ENCODE measurements at places on chromosomes 7 and 10.

DNA sequence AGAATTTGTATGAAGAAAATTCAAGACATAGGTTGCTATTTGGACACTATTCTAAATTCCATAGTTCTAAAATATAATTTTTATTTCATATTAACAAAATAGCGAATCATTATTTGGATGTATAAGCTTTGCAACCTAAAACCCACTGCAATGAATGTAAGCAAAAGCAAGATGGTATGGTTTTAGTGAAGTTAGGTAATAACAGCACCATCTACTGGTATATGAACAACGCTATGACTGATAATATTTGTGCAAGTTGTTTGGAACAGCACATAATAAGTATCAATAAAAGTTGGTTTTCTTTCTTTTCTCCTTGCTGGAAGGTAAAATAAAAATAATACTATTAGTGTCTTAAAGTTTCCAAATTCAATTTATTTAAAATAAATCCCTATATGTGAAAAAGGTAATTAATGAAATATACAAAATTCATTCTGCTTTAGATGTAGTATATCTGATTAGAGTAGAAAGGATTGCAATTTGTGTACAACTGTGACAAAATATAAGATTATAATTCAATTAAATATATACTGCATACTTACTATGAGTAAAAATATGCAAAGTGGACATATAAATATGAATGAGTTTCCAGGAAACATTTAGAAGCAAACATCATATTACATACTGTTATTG is 79.0 kb upstream of the LSM8 start:
- peak; percentile 31 for DNase-seq

GRCh38 chr7:158576050-158576762 is 11.4 kb downstream of the PTPRN2 start:
- no peak for DNase-seq

- no peak for DNase-seq
These were observed 8.5 kb downstream of the RASSF4 start for GRCh38 chr10:44968091-44968490.

GRCh38 chr7:155963771-155964195 is 151.5 kb upstream of the SHH start:
- no peak for DNase-seq

- DNase-seq, result no peak
These were observed 4.9 kb upstream of the BMPR1A start for GRCh38 chr10:86751477-86751876.

DNA sequence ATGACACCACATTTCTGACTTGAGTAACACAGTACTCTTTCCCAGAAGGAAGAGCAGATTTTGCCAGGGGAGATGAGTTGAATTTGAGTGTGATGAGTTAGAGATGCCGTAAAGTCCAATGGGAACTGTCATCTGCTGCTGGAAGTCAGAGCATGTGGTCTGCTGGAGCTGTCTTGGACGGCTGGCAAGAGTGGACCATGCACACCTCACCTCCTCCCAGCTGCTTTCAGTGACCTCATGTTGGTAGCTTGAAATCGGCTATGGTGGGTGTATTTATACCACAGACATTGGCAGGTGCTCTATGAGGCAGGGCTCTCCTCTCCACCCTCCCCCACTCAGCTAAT is 82.3 kb downstream of the COL13A1 start:
- DNase-seq, result no peak

DNA sequence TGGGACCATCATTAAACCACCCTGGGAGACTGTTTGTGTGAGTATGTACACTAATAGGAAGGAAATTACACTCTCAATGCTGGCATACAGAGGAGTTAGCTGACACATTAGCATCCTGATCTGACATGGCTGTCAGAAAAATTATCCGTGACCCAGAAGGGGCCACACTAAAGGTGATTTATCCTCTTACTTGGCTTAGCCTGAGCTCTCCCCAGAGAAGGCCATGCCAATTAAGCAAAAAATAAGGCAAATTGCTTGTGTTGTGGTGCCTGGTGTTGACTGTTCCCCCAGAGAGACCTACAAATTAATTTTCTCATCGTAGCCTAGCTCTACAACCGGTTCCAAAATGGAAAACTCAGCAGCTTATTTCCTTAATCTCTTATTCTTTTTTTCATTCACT is 992.3 kb downstream of the KCNMA1 start:
- DNase-seq, result no peak

DNA sequence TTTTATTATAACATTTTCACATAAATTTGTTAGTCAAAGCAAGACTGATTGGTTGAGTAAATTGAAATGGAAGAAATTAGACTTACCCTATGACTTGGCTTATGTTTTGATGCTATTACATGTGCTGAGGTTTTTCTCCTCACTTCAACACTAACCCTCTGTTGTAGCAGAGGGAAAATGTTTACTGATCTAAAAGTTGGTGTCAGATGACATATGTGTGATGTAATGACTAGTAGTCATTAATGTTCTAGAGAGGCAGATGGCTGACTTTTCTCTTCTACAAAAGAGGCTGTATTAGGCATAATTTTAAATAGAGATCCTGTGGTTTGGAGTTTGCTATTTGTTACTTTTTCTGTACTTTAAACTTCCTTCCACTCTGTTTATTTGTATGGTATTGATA is 266.0 kb downstream of the BBS9 start:
- DNase-seq, result no peak

DNA sequence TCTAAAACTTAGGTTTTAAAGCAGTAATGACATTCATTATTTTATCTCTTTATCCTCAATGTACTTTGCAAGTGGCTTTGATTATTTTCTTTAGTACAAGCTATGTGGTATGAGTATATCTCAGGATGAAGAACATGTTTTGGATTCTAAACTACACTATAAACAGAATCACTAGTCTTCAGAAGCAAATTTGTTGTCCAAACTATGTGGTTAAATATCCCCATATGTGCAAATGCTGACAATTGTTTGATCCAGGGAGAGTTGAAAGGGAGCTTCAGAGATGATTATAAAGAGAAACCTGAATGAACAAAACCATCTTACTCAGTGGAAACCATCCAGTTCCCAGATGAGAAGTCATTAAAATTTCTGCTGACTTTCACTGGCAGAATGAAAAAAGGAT is 179.3 kb downstream of the MDFIC start:
- DNase-seq, result no peak

DNA sequence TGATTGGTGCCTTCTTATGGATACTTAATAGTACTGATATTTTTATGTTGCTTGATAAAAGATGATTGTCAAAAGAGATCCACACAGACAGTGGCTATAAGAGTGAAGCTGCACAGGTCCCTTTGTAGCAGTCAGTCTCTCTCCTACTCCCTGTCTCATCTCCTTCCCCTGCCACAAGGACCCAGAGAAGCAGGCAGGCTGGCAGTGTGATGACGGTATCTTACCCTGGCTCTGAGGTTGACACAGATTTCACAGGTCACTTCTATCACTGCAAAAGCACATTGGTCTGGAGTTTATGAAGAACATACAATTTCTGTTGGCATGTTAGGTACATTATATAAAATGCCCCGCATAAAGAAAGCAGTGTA is 64.4 kb upstream of the AHR start:
- DNase-seq, result no peak

- DNase-seq, result no peak
These were observed 320.7 kb downstream of the SUGCT start for GRCh38 chr7:40455485-40455884.

DNA sequence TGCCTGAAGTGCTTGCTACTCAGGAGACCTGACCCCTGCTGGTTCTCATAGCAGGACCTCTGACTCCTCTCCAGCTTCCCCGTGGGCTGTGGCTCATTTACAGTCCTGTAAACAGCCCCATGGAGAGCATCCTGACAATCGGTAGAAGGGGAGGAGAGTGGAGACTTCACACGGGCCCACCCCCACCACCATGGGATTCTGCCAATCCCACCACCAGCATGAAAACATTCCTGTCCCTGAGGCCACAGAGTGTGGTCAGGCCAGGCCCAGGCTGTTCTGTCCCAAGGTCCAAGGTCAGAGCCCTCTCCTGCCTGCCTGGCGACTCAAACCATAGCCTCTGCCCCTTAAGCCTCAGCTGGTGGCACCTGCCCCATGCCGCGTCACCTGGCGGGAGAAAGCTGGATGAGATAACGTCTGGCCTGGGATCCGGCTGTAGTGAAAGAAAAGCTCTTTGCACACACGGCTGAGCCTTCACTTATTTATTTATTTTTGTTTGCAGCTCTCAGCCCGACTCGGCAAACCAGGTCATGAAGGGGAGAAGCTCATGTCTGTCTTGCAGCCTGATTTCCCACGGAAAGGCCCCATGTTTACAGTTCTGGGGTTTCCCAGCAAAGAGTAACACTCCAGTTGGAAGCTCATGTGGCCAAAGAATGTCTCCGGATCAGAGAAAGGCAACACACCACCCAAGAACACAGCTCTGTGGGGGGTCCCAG is 293.6 kb upstream of the ZMIZ1 start:
- DNase-seq, result no peak

DNA sequence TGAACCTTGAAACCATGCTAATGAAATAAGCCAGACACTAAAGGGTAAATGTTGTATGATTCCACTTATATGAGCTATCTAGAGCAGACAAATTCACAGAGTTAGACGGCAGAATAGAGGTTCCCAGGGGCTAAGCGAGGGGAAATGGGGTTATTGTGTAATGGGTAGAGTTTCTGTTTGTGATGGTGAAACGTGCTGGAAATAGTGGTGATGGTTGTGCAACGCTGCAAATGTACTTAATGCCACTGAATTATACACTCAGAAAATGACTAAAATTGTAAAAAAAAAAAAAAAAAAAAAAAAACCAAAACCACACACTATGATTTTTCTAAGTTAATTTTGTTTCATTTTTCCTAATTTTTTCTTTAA is 30.0 kb downstream of the SFXN4 start:
- no peak for DNase-seq

DNA sequence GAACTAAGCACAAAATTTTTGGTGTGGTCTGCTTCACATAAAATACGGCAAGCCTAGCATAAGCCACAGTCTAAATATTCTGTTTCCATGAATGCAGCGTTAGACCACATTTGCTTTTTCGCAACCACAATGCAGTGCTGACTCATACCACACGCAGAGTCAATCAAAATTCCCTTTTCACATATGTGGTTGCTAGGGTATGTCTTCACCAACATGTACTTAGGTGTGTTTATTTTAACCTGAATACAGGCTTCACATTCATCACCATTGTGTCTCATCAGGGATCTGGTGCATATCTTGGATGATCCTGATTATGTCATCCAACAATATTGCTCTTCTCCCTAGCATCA is 90.8 kb downstream of the CHN2 start:
- no peak for DNase-seq

DNA sequence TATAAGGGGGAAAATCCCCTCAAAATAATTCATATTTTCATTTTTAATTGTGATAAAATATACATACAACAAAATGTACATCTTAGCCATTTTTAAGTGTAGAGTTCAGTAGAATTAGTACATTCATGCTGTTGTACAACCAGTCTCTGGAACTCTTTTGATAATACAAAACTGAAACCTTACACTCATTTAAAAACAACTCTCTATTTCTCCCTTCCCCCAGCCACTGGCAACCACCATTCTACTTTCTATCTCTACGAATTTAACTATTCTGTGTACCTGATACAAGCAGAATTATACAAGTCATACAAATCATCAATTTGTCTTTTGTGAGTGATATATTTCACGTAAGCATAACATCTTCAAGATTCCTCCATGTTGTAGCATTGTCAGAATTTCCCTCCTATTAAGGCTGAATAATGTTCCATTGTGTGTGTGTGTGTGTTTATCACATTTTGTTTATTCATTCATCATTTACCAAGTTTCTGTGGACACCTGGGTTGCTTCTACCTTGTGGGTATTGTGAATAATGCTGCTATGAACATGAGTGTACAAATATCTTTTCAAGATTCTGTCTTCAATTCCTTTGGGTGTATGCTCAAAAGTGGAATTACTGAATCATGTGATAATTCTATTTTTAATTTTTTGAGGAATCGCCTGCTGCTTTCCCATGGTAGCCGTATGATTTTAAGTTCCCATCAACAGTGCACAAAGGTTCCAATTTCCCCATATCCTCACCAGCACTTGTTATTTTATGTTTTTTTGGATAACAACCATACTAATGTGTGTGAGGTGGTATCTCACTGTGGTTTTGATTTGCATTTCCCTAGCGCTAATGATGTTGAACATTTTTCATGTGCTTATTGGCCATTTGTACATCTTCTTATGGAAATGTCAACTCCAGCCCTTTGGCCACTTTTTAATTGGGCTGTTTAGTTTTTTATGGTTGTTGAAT is 4.7 kb upstream of the EBLN1 start:
- DNase-seq, result no peak

- no peak for DNase-seq
These were observed 99.1 kb downstream of the GRID1 start for GRCh38 chr10:86267286-86268195.

Measured in GM23338 (cell line).